ENCODE measurements at places on chromosomes 7 and 10. TPM values are rescaled to one million over a fixed set of nuclear protein-coding genes. Genes with fewer than 3 reads are reported as not detected.

PAX4 gene
- not detected for total RNA-seq

ACSM6 gene
- 0.63 TPM for total RNA-seq

GNGT1 gene
- not detected for total RNA-seq

SPDYE2 gene
- total RNA-seq: not detected

AKR1E2 gene
- total RNA-seq: 16.6 TPM

All from thyroid gland (tissue), 4 donors.